T-cell (primary cell): ENCODE measurements at places on chromosomes 2 and 18.

- no peak for DNase-seq
These were observed 75.5 kb downstream of the NPAS2 start for GRCh38 chr2:100895402-100895801.

DNA sequence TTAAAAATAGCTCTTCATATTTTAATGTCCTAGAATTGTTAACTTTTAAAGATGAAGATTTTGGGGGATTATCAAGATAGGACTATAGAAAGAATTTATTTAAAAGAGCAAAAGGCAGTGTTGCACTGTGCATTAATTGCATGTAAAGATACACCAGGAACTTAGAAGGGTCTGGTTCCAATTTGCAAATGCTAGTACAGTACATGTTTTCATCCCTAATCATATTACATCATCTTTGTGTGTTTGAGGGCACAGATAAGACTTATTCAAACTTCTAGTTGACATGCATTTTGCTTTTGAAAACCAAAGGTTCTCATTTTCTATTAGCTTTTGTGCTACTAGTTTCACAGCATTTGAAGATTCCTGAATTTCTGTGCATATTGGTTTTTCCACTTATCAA, 231.7 kb upstream of the LYPD1 start:
- no peak for DNase-seq

DNA sequence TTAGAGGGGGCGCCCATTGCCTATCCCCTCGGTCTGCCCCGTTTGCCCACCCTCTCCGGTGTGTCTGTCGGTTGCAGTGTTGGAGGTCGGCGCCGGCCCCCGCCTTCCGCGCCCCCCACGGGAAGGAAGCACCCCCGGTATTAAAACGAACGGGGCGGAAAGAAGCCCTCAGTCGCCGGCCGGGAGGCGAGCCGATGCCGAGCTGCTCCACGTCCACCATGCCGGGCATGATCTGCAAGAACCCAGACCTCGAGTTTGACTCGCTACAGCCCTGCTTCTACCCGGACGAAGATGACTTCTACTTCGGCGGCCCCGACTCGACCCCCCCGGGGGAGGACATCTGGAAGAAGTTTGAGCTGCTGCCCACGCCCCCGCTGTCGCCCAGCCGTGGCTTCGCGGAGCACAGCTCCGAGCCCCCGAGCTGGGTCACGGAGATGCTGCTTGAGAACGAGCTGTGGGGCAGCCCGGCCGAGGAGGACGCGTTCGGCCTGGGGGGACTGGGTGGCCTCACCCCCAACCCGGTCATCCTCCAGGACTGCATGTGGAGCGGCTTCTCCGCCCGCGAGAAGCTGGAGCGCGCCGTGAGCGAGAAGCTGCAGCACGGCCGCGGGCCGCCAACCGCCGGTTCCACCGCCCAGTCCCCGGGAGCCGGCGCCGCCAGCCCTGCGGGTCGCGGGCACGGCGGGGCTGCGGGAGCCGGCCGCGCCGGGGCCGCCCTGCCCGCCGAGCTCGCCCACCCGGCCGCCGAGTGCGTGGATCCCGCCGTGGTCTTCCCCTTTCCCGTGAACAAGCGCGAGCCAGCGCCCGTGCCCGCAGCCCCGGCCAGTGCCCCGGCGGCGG, 1.7 kb downstream of the MYCN start:
- no peak for DNase-seq

DNA sequence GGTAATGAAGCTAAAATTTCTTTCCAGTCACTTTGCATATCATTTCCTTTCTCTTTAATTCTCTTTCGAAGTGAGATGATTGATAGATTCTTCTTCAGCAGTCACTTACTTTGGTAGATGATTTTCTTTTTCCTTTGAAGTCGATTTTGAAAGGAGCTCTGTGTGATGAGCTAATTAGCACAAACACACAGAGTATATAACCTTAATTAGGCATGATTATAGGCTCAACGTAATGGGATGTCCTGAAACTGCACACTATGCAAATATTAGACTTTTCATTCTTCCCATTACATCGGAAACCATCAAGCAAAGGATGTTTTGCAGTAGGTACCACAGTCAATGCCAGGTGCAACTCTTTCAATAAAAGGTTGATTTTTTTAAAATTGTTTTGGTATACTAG, 6.4 kb upstream of the CTLA4 start:
- DNase-seq: no peak

- no peak for DNase-seq
These were observed 126.4 kb downstream of the KCTD1 start for GRCh38 chr18:26421931-26422330.

DNA sequence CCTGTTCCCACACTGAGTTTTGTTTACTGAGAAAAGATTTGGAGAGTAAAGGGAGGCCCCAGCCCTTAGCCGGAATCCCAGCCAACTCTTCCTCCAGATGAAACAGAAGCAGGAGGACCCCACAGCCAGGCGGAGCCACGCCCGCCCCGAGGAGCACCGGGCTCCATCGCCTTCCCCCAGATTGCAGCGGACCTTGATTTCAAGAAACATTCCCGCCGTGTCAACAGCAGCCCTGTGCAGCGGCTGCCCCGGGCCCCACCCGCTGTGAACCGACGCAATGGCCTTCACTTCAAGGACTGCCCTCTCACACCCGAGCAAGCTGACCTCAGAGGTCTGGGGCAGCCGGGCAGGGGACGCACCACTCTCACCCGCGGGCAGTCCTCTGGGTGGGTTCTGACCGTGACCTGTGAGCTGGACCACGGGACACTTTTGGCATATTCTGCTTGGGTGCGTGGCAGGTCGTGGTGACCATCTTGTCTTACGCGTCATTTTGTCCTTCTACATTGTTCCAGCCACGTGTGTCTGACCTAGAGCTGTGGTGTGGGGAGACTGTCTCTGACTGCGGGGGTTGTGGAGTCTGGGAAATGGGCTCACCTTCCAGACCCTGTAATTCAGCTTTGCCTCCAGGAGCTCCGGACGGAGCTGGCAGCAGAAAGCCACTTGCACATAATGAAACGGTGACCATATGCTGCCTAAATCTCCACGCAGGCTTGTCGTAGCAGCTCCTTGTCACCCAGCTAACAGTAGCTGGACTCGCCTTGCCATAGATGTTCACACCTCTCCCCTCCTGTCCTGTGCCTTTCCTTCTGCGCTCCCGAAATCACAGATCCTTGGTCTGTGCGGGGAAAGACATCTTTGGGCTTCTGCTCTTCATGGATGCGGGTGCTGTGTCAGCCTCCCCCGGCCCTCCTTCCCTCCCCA, 32.0 kb upstream of the INHBB start:
- DNase-seq: no peak

DNA sequence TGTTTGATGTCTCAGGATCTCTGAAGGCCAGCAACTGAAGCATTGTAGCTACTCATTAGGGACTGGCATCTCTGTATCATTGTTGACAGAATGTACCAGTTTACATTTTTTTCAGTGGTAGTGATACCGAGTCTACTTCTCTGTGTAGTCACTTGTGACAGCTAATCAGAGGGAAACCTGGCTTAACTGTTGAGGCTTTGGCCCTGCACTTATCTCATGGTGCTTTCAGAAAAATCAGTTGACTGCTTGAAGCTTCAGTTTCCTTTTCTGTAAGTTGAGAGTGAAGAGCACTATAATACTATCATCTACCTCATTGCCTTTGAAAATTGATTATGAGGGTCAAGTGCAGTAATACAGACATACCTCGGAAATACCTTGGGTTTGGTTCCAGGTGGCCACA, 90.0 kb downstream of the COMMD1 start:
- no peak for DNase-seq

GRCh38 chr18:53784253-53784652, 440.2 kb downstream of the MBD2 start:
- DNase-seq: no peak

GRCh38 chr18:22344445-22344844, 73.3 kb downstream of the CTAGE1 start:
- no peak for DNase-seq

DNA sequence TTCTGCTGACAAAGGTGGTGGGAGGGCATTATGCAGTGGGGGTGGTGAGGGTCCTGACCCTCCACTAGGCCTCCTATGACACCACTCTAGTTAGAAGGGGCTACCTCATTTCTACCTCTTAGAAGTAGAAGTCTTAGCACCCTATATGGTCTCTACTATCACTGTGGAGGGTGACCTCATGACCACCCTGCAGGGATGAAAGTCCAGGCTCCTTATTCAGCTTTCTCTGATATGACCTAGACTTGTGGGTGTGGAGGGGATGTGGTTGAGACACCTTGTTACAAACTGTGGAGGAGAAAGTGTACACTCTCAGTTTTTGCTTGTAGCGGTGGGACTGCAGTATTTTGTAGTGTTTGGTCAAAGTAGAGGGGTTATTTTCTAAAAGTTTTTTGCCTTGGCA, 18.6 kb downstream of the TMEM182 start:
- DNase-seq: no peak

DNA sequence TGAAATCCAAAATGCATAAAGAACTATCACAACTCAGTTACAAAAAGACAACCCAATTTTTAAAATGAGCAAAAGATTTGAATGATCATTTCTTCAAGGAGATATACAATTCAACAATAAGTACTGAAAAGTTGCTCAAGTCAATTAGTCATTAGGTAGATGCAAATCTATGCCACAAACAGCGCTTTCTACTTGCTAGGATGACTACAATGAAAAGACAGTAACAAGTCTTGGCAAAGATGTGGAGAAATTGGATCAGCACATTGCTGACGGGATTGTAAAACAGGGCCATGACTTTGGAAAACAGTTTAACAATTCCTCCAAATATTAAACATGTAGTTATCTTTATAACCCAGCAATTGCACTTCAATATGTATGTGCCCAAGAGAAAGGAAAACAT, 166.3 kb upstream of the MC4R start:
- DNase-seq: no peak

DNA sequence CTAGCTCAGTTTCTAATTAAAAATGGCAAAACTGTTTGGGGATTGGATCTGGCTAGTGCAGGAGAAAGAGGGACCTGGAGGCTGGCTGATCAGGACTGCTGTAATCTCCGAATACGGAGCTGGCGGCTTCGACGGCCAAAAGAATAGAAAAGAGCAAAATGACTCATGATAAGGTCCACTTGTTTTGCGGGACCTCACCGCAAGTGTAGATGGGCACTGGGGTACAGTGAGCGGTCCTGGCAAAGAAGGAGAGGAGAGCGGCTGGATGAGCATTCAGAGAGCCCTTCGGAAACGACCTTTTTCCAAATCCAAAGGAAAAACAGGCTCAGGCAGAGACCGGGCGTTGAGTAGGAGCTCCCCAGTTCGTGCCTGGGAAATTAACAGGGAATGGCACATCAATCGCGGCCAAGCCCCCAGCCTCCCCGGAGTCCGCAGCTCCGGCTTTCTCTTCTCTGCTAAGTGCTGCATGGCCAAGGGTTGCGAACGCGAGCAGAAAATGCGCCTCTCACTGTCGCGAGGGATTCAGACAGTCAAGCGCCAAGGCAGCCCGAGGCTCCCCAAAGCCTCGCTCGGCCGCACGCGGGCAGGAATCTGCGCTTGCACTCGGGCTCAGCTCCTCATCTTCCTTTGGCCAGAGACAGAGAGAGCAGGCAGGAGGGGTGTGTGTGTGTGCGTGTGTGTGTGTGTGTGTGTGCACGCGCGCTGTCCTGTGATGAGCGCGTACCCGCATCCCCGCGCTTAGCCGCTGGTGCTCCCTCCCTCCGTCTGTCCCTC, 1.8 kb downstream of the DCC start:
- no peak for DNase-seq

DNA sequence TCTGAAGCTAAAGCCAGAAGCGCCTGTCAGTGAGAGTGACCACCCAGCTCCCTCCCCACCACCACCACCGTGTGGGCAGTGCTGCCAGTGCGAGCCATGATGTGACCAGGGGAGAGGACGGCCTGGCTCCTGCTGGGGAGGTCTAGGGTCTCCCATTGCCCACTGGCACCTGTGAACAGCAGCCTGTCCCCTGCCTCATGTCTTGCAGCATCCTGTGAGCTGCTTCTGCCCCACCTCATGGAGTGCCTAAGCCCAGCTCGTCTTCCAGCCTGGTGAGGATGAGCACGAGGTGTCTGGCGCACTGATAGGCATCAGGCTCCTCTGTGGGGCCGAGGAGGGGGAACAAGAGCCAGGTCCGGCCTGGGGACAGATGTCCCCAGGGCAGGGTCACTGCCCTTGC, 61.4 kb downstream of the FAM168B start:
- DNase-seq: no peak

DNA sequence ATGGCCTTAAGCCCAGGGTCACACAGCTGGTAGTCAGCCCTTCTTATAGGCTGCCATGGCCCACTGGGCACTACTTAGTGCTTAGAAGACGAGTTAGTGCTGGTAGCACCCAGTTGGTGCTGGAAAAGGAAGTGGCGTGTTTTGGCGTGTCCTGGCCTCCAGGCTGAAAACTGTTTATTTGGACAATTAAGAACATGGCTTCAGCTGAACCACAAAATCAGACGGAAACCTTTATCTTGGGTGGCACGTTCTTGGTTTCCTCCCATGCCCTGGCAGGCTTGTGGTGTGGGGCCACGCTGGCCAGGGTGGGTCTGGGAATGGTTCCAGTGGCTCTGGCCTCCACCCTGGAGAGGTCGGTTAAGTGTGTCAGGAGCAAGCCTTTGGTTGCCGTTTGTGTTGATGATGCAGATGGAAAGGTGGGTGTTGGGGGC, 141.5 kb upstream of the HAAO start:
- no peak for DNase-seq
